Stromal cell of bone marrow (primary cell): ENCODE measurements at places on chromosomes 5 and 9.

DNA sequence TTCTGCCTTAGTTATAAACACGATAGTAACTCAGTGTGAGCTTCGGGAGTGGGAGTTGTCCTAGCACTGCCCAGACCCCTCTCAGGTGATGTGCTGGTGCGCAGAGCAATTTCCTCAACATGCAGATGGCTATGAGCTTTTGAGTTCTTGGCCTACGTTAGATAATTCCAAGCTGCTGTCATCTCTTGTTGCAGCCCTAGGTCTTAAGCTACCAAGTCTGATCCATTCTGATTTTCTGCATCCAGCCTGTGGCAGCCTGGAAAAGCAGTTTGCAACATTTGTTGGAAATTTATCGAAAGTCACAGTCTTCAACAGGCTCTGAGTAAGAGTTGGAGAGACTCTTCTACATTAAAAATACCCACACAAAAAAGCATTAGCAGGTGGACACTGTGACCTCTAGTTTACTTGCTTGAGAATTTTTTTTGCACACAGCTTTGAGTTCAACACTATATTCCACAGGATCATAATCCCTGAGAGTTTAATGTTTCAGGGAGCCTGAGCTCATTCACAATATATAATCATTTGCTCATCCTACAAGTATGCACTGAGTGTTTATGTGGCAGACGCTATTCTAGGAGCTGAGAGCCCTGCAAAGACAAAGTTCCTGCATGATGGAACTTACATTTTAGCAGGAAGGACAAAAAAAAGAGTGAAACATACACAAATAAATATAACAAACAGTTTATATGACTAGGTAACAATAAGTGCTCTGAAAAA is 91.6 kb downstream of the UBE2QL1 start:
- no peak for DNase-seq

GRCh38 chr9:127172066-127172707 is 49.8 kb upstream of the ANGPTL2 start:
- DNase-seq = no peak

GRCh38 chr5:122661496-122662180 is 113.2 kb upstream of the SNX2 start:
- no peak for DNase-seq

DNA sequence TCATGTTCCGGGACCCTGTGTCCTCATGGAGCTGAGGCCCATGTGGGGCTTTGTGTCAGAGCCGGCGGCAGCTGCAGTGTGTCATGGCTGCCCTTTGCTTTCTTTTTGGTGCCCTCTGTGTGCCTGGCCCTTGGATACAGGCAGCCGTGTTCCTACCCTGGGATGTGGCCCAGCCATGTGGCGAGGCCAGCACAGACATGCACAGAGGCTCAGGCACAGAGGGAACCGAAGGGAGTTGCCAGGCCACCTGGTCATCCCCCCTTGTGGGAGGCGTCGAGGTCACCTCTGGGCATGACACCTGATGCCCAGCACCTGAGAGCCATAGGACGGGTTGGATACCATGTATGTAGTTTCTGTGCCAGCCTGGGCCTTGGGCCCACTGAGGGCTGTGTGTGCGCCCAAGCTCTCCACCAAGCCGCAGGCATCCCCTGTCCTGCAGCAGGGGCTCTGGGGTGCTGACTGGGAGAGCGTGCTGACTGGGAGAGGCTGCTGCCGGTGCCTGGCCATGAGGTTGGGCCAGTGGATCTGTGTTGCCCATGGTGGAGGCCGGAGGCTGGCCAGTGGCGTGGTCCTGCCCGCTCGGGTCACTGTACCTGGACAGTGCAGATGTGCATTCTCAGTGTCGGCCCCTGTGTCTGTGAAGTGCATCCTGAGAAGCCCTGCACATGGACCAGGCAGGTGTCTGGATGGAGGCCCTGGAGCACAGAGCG is 4.8 kb downstream of the NKD2 start:
- no peak for DNase-seq

DNA sequence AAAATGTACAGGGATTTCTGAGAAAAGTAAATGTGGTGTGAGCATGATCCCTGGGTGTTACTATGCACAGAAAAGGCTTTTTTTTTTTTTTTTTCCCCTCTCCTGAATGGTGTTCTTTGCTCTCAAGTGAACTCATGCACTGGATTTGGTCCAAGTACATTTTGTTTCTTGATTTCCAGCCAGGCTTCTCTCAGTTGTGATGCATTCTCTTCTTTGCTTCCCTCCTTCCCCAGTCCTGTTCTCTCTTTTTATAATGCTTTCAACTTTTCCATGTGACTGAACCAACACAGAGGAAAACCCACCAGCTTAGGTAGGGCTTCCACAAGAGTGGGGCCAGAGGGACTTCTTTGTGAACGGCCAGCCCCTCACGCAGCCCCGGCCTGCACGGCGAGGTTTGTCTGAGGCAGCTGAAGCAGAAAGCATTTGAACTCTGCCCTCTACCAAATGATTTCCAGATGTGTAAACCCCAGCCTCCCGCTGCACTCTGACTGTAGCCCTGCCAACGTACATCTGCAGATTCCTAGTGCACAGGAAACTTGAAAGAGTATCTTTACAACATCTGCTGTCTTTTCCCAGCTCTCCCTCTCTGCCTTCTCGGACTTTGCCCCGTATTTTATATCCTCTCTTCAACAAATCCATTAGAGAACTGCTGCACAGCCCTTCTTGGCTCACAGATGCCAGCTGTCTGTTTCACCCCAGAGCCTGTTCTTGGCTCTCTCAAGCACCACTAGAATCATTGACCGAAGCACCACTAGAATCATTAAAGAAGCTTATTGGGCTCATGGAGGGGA is 71.8 kb upstream of the CD180 start:
- peak; percentile 92 for DNase-seq
